ENCODE measurements at places on chromosomes 16 and 17.

GRCh38 chr17:66300956-66301355 is 1.5 kb upstream of the PRKCA start:
- DNase-seq = no peak

GRCh38 chr17:15894913-15895658 is 49.8 kb upstream of the ADORA2B start:
- DNase-seq = no peak

DNA sequence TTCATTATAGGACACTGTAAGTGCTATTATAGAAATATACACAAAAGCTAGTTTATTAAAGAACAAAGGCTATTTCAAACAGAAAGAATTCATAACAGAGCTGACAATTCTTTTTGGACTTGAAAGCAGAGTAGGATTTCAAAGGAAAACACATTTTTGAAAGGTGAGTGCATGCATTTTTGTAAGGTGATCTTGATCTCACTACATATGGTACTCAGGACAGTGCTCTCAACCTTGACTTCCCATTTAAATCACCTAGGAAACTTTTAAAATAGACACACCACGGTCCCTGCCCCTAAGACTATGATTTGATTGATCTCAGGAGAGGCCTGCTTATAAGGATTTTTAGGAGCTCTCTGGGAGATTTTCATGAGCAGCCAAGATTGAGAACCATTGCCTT is 1362.0 kb downstream of the CDH8 start:
- DNase-seq = no peak

- no peak for DNase-seq
Observed at GRCh38 chr17:2155573-2155972, 100.7 kb downstream of the HIC1 start.

- no peak for DNase-seq
Observed at GRCh38 chr17:16814439-16814838, 124.4 kb downstream of the CCDC144A start.

DNA sequence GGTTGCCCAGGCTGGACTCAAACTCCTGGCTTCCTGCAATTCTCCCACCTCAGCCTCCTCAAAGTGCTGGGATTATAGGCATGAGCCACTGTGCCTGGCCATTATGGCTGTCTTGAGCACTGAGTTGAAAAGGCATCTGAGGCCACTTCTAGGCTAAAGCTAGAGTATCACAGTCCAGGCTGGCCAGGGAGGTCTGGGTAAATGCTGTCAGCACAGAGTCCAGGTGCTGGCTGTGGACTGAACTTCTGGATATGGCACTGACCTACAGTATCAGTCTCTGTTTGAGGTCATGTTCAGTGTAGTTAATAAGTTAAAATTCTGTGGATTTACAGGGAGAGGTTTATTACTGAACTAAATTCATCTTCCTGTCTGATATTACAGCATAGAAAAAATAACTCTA is 222.5 kb upstream of the TOM1L1 start:
- DNase-seq = no peak

DNA sequence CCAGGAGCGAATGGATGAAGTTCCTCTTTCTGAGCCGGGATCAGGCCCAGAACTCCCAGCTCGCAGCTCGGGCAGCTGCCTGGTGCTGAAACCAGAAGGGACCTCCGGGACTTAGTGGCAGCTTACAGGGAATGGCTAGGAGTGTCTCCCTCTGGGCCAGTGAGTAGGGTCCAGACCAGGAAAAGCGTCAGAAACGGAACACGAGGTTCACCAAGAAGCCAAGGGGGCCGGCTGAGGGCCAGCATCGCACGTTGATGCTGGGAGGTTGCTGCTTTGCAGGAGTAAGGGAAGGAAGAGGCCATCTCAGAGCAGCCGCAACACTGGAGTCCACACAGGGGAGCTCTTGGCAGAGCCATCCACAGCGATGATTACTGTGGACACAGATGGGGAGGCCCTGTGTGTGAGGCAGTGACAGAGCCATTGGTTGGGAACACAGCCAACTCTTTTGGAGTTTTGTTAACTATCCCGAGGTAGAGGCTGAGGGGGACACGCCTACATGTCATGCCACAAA is 74.0 kb upstream of the CREBBP start:
- no peak for DNase-seq

- no peak for DNase-seq
Observed at GRCh38 chr16:74568961-74569631, 37.8 kb downstream of the GLG1 start.

DNA sequence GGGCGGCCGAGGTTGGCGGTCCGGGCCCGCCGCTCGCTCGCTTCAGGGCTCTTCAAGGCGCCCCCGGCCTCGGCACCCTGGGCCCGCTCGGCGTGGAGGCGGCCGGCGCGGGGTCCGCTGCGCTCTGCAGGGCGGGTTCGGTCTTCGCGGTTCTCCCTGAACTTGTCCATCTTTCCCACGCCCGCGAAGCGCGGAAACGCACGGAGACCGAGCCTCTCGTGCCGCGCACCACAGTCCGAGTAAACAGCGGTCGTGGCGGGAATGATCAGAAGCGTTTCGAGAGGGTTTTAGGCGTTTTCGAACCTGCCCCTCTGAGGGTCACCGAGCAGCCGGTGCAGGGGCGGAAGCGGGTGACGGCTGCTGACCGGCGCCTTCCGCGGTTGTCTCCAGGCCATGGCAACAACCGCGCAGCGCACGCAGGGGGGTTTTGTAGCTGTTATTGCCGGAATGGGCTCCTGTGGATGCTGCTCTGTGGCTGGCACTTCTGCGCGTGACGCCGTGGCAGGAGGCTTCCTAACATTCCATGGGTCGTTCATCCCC is 414 bp downstream of the NARF start:
- peak; percentile 71 for DNase-seq

All from DMS53 (cell line).